ENCODE measurements at places on chromosomes 16 and 17. TPM values are rescaled to one million over a fixed set of nuclear protein-coding genes. Genes with fewer than 3 reads are reported as not detected.
A peak's percentile ranks its signal among the peaks of the same experiment; 100 is the strongest.

The KCNH6 gene
- 13.2 TPM for total RNA-seq

The MYH2 gene
- not detected for total RNA-seq

The NMRAL1 gene
- 48.7 TPM for total RNA-seq

The ACSM3 gene
- 119 TPM for total RNA-seq

The HOXB6 gene
- 0.96 TPM for total RNA-seq

The ZNF174 gene
- total RNA-seq = 13.5 TPM

The DUS1L gene
- total RNA-seq = 93.8 TPM

The ATP1B2 gene
- 2.1 TPM for total RNA-seq

The SLC6A4 gene
- total RNA-seq = 0.64 TPM

The YPEL2 gene
- total RNA-seq = 39.9 TPM

- H3K36me3 ChIP-seq = no peaks in the 10 kb centered on the region
- H3K4me3 ChIP-seq = no peak overlapping the region
- no peak overlapping the region for H3K27ac ChIP-seq
- no peak for DNase-seq
- H3K27me3 ChIP-seq = peaks cover 53% of the 10 kb centered on the region
Observed at GRCh38 chr17:57811638-57812280, 38.1 kb downstream of the MRPS23 start.

- H3K4me1 ChIP-seq = no peaks in the 10 kb centered on the region
- no peak for DNase-seq
- H3K27ac ChIP-seq = no peak overlapping the region
- no peak overlapping the region for H3K4me3 ChIP-seq
Observed at GRCh38 chr17:71458322-71458721, 662.5 kb upstream of the SOX9 start.

DNA sequence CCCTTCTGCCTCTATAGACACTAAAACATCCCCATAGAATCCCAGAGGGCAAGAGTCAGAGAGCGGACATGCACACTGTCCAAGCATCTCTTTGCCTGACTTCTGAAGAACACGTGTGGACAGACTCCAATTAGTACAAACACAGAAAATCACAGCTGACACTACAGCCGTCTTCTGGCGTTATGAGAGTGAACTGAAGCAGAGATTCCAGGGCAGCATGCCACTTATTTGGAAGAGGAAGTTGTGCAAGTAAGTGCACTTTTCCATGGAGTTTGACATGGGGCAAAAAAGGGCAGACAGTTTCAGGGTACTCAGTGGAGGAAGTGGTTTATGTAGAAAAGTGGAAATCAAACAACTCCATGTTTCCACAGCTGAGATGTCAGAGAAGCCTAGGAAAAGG lies 16.8 kb upstream of the ZNF287 start:
- DNase-seq = no peak
- H3K4me3 ChIP-seq = no peak overlapping the region
- H3K36me3 ChIP-seq = peaks cover 1% of the 10 kb centered on the region
- no peak overlapping the region for H3K27ac ChIP-seq
- peaks cover 40% of the 10 kb centered on the region for H3K27me3 ChIP-seq

GRCh38 chr16:80592273-80592672 lies 51.5 kb downstream of the DYNLRB2 start:
- H3K4me1 ChIP-seq = no peaks in the 10 kb centered on the region
- H3K36me3 ChIP-seq = no peaks in the 10 kb centered on the region
- no peak for DNase-seq
- H3K27ac ChIP-seq = no peak overlapping the region
- no peaks in the 10 kb centered on the region for H3K27me3 ChIP-seq

GRCh38 chr17:82330322-82331239 lies 3.0 kb downstream of the SECTM1 start:
- no peak overlapping the region for H3K27ac ChIP-seq
- H3K4me1 ChIP-seq = peaks cover 8% of the 10 kb centered on the region
- no peak for DNase-seq
- peaks cover 40% of the 10 kb centered on the region for H3K27me3 ChIP-seq

DNA sequence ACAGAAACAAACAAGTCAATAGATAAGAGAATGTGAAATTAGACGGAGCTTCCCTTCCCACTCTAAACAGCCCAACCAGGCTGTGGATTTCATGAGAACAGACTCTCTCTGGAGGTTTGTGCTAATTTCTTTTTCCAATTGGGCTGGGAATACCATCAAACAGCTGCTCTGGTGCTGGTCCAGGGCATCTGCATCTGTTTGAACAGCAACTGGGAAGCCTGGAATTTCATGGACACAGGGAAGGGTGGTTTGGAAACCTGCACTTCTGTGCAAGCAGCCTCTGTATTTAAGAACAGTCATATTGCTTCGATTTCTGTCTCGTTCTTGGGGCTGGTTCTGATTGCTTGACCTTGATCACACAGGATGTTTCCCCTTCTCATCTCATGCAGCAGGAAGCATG lies 88.7 kb downstream of the FOXL1 start:
- H3K27me3 ChIP-seq = peaks cover 50% of the 10 kb centered on the region
- no peak overlapping the region for H3K27ac ChIP-seq
- peaks cover 4% of the 10 kb centered on the region for H3K4me1 ChIP-seq

DNA sequence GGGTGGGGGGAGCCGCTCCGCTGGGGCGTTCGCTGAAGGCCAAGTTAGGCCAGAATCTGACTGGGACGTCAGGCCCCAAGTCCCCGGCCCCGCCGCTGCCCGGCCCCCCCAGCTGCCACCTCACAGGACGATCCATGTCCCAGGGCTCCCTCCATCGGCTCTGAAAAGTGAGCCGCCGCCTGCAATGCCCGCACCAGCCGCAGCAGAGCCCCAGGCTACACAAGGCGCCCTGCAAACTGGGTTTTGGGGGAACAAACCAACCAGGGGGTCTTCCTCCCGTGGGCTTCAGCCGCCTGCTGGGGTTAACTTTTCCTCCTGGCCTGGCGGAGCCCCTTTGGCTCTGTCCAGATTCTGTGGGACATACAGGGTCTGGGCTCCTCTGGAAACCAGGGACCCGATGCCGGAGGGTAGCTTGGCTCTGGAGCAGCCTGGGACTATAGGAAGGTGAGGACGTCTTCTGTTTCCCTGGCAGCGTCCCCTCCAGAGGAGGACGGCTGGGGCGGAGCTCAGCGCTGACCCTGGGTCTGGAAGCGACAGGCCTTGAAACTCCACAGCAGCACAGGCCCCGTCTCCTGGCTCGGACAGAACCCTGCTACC lies 835 bp downstream of the NME4 start:
- no peaks in the 10 kb centered on the region for H3K36me3 ChIP-seq
- DNase-seq = peak; percentile 75
- peaks cover 9% of the 10 kb centered on the region for H3K4me1 ChIP-seq
- H3K27ac ChIP-seq = peak overlapping the region; percentile 86
- no peaks in the 10 kb centered on the region for H3K27me3 ChIP-seq
- peak overlapping the region; percentile 61 for H3K4me3 ChIP-seq

GRCh38 chr17:69375229-69375628 lies 39.3 kb upstream of the MAP2K6 start:
- H3K4me1 ChIP-seq = peaks cover 11% of the 10 kb centered on the region
- no peak overlapping the region for H3K27ac ChIP-seq
- H3K4me3 ChIP-seq = no peak overlapping the region
- no peaks in the 10 kb centered on the region for H3K27me3 ChIP-seq
- DNase-seq = no peak

DNA sequence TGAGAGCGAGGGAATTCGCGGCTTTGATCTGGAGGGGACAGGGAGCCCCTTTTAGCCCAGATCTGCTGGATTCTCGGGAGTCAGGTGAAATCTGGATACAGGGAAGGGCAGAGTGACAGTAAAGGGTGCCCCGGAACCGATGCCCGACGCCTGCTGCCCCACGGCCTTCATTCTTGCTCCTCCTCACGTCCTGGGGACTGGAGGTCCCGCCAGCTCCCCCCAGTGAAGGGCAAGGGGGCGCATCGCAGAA lies 596 bp downstream of the OR1F1 start:
- no peak for DNase-seq
- peaks cover 8% of the 10 kb centered on the region for H3K4me1 ChIP-seq
- H3K36me3 ChIP-seq = no peaks in the 10 kb centered on the region
- H3K27me3 ChIP-seq = peaks cover 79% of the 10 kb centered on the region
- peak overlapping the region; percentile 72 for H3K4me3 ChIP-seq

- no peaks in the 10 kb centered on the region for H3K27me3 ChIP-seq
- no peak overlapping the region for H3K4me3 ChIP-seq
- DNase-seq = no peak
- H3K27ac ChIP-seq = no peak overlapping the region
Observed at GRCh38 chr16:2597560-2597902, 59.7 kb downstream of the PDPK1 start.

- H3K36me3 ChIP-seq = peaks cover 4% of the 10 kb centered on the region
- H3K27ac ChIP-seq = peak overlapping the region; percentile 95
- DNase-seq = peak; percentile 42
- no peaks in the 10 kb centered on the region for H3K27me3 ChIP-seq
- H3K4me1 ChIP-seq = peaks cover 35% of the 10 kb centered on the region
Observed at GRCh38 chr17:79993390-79994227, 42.1 kb downstream of the TBC1D16 start.

DNA sequence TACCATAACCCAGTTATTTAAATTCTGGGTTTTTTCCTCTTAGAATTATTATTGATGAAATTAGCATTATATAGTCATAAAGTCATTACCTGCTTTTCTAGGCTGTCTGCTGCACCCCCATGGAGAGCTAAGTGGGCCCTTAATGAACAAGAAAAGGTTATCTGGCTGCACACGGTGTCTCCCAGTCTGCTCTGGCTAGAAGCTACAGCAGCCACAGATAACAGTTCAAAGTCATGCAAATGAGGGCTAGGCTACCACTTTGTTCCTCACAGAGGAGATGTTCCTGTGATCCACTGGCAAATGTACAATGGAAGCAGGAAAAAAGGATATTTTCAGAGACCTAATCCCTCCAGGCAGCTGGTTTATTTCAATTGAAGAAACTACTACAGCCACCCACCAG lies 112.1 kb downstream of the SNX11 start:
- no peak overlapping the region for H3K27ac ChIP-seq
- DNase-seq = no peak
- H3K4me3 ChIP-seq = no peak overlapping the region
- peaks cover 27% of the 10 kb centered on the region for H3K4me1 ChIP-seq
- peaks cover 21% of the 10 kb centered on the region for H3K27me3 ChIP-seq

DNA sequence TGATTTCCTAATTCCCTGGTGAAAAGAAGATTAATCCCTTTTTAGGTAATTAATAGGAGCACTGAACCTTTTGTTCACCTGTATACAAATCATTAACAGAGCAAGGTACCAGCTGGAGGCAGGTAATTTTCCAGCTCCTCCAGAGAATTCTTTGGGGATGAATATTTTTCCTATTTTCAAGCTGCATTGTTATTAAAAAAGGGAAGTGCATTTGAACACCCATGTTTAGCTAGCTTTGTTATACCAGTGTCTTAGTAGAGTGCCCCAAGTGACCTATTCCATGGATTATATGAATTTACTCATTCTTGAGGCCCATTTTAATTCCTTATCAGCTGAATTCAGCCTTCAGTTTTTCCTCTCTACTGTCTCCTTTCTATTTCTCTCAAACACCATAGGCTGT lies 73.2 kb upstream of the GOT2 start:
- peaks cover 2% of the 10 kb centered on the region for H3K4me1 ChIP-seq

- peaks cover 11% of the 10 kb centered on the region for H3K4me1 ChIP-seq
- no peak overlapping the region for H3K27ac ChIP-seq
- peaks cover 5% of the 10 kb centered on the region for H3K36me3 ChIP-seq
- H3K27me3 ChIP-seq = no peaks in the 10 kb centered on the region
- no peak for DNase-seq
Observed at GRCh38 chr16:20910781-20911321, 10.3 kb downstream of the LYRM1 start.

- H3K27me3 ChIP-seq = no peaks in the 10 kb centered on the region
- DNase-seq = no peak
- no peak overlapping the region for H3K4me3 ChIP-seq
- peak overlapping the region; percentile 71 for H3K27ac ChIP-seq
Observed at GRCh38 chr17:76633628-76634328, 9.8 kb downstream of the ST6GALNAC1 start.

DNA sequence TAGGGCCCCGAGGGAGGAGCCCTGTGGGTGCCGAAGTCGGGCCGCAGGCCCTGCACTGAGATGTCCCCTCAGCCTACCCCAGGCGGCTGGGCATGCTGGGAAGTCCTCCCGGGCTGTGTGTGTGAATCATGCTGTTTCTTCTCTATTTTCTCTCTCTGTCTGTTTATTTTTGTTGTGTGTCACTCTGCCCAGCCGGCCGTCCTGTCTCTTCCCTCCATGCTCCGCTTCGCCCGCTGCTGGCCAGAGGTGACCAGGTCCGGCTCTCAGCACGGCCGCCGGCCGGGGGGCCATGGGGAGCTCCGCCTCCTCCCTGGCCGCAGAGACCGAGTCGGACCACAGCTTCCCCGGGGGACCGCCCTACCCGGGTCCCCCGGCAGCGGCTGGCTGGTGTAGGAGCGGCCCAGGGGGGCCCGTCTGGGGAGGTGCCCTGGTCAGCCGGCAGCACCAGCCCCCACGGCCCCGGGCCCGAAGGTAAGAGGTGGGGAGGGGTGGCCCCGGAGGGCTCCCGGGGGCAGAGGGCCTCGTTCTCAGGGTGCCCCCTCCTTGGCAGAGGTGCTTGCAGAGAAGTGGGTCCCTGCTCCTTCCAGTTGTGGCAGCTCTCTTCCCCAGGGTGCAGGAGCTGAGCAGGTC lies 12.5 kb downstream of the CAPN15 start:
- H3K36me3 ChIP-seq = peaks cover 2% of the 10 kb centered on the region
- H3K4me1 ChIP-seq = no peaks in the 10 kb centered on the region
- no peak for DNase-seq

- peaks cover 2% of the 10 kb centered on the region for H3K36me3 ChIP-seq
- H3K4me1 ChIP-seq = peaks cover 17% of the 10 kb centered on the region
- peaks cover 8% of the 10 kb centered on the region for H3K27me3 ChIP-seq
- peak; percentile 84 for DNase-seq
- H3K4me3 ChIP-seq = peak overlapping the region; percentile 73
- peak overlapping the region; percentile 93 for H3K27ac ChIP-seq
Observed at GRCh38 chr17:1487939-1488825, 4.3 kb downstream of the MYO1C start.

DNA sequence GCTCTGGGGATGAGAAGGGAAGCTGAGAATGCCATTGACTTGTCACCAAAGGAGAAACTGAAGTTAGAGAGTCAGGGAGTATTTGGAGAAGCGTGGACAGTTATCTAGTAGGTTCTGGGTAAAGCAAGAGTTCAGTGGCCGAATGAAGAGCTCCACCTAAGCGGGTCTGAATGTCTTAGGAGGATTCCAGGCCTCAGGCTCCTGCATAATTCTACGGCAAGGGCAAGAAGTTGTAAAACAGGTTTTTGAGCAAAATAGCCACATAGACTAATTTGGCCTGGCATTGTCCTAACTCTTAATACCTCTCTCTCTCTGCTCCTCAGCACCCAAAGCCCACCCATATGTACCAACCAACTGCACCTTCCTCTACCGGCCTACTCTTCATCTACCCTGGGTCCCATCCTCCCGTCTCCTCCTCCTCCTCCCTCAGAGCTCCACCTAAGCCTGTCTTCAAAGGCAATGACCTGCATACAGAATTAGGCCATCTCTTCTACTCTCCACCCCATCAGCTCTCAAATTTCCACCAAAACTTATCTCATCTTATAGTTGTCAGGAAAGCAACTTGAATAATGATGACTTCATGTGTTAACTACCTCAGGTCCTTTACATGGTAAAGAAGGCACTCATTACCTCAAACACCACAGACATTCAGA lies 42.0 kb upstream of the KCNJ2 start:
- no peak for DNase-seq
- H3K27me3 ChIP-seq = no peaks in the 10 kb centered on the region
- H3K27ac ChIP-seq = no peak overlapping the region
- peaks cover 39% of the 10 kb centered on the region for H3K4me1 ChIP-seq
- no peak overlapping the region for H3K4me3 ChIP-seq

- no peak overlapping the region for H3K4me3 ChIP-seq
- no peak for DNase-seq
- H3K4me1 ChIP-seq = peaks cover 2% of the 10 kb centered on the region
- no peak overlapping the region for H3K27ac ChIP-seq
- no peaks in the 10 kb centered on the region for H3K27me3 ChIP-seq
Observed at GRCh38 chr16:71192387-71192786, 38.1 kb downstream of the HYDIN start.
